AG04450 (cell line): ENCODE measurements at places on chromosomes 5 and 9.

GRCh38 chr5:160619381-160619780 is 197.7 kb downstream of the PTTG1 start:
- no peak for DNase-seq

DNA sequence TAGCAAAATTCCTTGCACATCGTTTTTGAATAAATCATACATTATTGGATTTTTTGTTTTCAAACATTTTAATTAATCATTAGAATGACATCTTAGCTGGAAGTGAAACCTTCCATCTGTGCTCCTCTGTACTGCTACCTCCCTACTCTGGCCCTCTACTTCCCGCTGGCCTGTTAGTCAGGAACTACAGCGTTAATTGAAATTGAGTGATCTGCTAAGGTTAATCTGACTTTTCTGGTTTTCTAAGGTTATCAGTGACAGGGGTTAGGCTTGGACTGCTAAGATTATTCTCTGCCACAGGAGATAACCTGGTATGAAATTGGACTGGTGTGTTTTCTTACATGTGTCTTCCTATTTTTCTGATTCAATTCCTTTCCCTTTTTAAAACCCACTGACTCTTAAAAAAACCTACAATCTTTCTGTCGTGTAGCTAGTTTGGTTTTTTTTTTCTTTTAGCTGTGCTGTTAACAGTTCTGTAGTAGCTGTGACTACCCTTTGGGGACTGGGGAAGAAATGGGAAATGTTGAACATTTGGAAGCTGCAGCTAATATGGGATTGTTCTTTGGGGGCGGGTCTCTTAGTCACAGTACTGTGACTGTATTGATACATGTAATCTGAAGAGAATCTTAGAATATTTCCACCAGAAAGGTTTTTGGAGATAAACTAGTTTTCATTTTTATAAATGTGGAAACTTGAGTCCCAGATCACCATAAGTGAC is 4.6 kb downstream of the KIF2A start:
- no peak for DNase-seq

DNA sequence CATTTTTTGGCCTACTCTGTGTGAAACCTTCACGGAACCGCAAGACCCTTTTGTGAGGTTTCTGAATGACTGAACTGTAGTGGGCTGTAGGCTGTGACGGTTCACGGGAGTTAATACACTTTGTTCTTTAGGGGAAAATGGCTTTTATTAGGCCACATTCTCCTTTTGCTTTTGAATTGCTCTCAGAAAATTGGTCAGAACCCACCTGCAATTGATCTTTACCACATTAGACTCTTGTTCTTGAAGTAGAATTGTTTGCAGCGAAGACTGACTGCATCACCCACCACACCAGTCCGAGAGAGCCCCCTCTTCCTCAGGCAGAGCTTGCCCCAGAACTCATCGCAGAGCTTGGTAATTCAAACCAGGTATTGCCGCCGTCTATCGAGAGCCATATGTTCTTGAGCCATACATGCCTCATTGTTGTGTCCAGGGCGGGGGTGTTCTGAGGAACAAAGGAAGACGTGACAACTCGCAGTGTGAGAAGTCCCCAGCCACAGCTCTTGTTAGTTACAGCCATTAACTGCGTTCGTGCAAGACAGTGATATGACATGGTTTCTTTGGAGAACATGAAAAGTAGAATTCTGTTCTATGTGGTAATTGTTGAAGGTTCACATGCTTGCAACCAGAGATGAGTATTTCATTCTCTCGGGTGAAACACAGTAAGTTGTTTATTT is 166.4 kb upstream of the OTULINL start:
- no peak for DNase-seq

DNA sequence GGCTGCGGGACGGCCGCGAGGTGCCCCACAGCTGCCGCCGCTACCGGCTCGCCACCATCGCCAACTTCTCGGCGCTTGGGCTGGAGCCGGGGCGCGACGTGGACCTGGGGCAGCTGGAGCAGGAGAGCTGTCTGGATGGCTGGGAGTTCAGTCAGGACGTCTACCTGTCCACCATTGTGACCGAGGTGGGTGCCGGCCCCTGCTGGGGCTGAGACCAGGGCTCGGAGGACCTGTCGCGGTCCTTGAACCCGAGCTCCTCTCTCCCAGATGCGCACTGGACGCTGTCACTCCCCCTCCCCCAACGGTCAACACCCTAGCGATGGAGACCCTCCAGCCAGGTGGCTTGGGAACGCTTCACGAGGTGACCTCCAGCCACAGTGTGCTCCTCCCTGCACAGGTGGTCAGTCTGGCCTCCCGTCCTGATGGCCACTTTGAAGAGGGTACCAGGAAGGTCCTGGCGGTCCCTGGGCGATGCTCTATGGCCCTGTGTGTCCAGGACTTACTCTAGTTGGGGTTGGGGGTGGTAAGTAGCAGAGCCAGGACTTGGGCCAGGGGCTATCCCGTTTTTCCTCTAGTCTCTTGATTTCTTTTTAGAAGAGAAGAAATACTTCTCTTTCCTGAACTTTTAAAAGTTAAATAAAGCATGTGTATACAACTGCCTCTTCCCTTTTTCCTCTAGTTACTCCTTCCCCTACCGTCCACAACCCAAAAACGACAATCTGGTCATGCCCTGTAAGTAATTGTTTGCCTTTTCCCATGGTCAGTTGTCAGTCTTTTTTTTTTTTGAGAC is 866 bp downstream of the SLC22A5 start:
- no peak for DNase-seq

GRCh38 chr5:17434982-17435381 is 63.0 kb upstream of the TAF11L2 start:
- no peak for DNase-seq

DNA sequence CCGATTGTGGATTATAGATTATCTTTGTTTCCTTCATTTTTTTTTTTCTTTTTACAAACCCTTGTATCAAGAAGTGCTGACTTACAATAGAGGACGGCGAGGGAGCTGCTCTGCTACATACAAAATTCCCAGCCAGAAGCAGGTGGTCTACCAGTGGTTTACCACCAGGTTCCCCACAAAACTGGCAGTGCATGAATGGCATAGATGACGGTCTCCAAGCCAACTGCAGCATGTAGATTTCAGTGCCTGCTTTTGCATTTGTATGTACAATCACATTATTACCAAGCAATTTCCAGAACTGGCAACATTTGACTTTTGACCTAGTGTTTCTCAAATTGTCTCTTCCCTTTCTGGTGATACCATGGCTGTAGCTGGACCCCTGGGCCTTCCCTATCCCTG is 84.0 kb downstream of the ACER2 start:
- no peak for DNase-seq

GRCh38 chr9:116100711-116101121 is 52.9 kb upstream of the PAPPA start:
- peak; percentile 54 for DNase-seq
